Non-pigmented ciliary epithelial cell (primary cell): ENCODE measurements at places on chromosomes 12 and 14.

GRCh38 chr12:57939291-57939690 lies 2.1 kb upstream of the ATP23 start:
- DNase-seq: no peak

- no peak for DNase-seq
Measured at GRCh38 chr14:104245075-104245474, 106.7 kb downstream of the KIF26A start.

DNA sequence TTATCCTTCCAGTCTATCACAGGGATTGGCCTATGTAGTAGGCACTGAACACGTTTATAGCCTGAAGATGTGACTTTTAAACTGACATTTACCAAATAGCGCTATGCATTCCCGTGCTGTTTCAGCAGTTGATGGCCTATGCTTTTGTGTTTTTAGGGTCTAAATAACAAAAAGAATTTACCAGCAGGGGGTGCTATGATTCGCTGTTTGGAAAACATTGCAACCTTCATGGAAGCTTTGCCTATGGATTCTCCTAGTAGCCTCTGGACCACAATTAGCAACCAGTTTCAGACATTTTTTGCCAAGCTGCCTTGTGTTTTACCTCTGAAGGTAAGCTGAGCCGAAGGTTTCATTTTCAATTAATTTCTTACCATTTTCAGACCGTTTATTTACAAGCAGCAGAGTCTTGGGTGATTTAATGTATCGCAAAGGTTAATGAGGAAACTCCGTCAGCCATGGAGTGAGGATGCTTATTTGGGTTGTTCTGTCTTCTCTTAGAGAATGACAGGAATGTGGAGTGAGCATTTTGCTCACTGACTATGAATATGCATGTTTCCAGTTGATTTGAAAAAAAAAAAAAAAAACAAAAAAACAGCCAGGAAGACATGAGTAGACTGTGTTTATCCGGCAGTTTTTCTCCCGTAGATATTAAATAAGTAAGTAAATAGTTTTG lies 133.1 kb downstream of the PRIMA1 start:
- DNase-seq: peak; percentile 2

DNA sequence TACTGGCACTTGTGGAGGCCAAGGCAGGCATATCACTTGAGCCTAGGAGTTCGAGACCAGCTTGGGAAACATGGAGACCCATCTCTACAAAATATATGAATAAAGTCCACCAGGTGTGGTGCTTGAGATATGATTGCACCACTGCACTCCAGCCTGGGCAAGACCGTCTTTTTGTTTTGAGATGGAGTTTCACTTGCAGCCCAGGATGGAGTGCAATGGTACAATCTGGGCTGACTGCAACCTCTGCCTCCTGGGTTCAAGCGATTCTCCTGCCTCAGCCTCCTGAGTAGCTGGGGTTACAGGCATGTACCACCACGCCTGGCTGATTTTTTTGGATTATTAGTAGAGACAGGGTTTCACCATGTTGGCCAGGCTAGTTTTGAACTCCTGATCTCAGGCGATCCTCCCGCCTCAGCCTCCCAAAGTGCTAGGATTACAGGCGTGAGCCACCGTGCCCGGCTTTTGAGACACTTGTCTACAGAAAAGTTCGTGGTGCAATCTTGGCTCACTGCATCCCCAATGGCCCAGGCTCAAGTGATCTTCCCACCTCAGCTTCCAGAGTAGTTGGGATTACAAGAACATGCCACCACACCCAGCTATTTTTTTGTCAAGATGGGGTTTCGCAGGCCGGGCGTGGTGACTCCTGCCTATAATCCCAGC lies 16.3 kb upstream of the ATP5F1B start:
- DNase-seq: no peak

- peak; percentile 63 for DNase-seq
Measured at GRCh38 chr12:71469258-71469750, 29.7 kb downstream of the LGR5 start.

- DNase-seq: no peak
Measured at GRCh38 chr12:24175284-24175683, 225.8 kb upstream of the SOX5 start.

DNA sequence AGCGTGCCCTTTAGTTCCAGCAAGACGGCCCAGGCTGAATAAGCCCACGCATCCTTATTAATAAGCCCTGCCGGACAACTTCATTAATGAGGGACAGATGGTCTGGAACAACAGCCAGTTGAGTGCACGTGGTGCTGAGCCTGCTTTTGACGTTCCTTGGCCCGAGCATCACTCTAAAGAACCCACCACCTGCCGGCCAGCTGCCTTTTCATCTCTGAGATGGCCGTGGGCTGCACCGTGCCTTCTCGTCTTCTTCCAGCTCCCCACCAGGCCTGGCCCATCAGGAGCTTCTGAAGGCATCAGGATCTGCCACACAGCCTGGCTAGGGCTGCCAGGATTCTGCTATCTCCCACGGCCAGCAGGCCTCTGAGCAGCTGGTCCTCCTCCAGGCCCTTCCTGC lies 80.0 kb downstream of the AACS start:
- no peak for DNase-seq

DNA sequence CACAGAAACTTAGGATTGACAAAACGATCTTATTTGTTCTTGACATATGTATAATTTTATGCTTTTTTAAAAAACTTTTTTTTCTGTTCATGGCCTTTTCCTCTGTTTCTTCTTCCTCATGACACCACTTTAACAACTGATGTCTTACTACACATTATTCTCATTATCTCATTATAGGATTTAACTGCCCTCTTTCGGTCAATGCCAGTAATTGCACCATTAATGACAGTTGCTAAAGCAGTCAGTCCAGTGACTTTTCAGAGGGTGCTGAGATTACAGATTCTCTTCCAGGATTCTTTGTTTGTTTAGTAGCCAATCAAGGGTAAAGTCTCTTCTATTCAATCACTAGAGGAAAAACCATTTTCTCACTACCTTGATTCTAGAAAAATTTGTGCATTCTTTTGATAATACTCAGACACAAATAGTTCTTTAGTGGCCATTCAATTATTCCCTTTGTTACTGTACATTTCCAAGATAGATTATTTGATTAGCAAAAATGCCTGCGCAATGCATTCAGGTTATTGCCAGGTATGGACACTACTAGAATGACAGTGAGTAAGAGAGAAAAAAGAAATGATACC lies 50.1 kb downstream of the KLRG1 start:
- DNase-seq: no peak

DNA sequence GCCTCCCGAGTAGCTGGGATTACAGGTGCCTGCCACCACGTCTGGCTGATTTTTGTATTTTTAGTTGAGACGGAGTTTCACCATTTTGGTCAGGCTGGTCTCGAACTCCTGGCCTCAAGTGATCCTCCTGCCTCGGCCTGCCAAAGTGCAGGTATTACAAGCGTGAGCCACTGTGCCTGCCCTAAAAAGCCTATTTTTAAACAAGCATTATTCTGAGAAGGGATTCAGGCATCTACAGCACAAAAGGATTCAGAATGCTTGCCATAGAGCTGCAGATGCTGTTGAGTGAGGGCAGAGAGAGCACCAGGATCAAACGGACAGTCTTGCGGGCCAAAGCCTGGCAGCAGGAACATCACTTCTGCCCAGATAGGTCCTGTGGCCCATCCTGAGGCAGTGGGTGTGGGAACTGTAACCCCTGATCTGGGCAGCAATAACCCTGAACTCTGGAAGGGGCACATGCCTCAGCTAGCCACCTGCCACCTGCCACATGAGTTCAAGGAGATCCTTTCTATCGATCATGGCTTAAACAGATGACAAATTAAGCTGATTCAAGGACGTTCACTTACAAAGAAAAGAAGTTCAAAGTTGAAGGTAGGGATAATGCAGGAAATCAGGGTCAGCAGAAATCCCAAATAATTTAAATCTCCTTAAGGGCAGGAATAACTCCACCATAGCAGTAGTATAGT lies 16.8 kb upstream of the SNX6 start:
- DNase-seq: no peak

DNA sequence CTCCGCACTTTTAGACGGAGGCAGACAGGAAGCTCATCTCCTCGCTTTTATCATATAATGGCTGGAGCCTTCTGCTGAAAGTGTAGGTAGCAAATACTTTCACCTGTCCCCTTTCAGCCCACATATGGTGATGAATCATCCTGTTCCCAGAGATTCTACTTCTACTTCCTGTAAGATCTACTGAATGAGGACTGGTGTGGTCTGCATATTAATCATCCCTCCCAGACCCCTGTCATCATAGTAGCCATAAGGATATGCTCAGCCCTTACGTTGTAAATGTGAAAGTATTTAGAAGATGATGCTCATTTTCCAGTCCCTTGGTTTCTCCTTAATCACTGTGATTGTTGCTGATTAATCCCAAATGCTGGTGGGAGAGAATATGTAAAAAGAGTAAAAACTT lies 268.2 kb upstream of the GRIP1 start:
- DNase-seq: no peak

GRCh38 chr14:68791078-68791901 lies 1.6 kb downstream of the ZFP36L1 start:
- DNase-seq: no peak
